Bone marrow (tissue), 2 donors: ENCODE measurements at places on chromosomes 7 and 10.

DNA sequence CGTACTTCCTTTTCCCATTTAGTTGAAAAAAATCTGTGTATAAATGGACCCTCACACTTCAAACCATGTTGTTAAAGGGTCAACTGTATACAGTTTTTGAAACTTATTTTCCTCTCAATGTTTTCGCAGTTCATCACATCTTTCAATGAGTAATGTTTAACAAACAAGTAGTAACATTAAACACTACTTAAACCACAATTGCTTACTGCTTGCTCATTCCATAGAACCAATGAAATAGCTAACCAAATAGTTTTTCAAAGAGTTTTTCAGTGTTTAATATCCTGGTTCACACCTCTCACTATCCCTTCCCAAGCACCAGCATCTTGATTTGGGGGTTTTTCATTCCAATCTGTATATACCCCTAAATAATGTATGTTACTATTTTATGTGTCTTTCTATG, 9.1 kb downstream of the SEM1 start:
- no peak for DNase-seq

DNA sequence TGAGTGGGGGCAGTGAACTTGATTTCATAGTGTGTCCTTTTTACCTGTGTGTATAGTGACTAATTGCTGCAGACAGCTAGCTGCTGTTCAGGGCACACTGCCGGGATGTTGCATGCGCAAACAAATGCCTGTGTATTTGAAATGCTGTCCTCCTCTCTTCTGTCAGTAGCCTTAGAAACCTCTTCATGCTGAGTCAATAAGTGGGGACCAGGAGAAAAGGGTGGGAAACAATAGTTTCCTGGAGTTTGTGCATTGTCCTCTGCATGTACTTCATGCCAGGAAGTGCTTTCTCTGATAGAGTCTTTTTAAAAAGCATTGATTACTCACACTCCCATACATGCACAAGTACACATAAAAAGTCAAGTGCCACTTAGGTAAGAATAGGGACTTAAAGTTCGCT, 1183.7 kb upstream of the CELF2 start:
- no peak for DNase-seq

- no peak for DNase-seq
Measured at GRCh38 chr7:149161241-149161848, 14.1 kb downstream of the ZNF398 start.

- DNase-seq: no peak
Measured at GRCh38 chr7:151937286-151937685, 19.0 kb upstream of the GALNTL5 start.

GRCh38 chr7:90345016-90345415, 1.5 kb upstream of the GTPBP10 start:
- DNase-seq: no peak

GRCh38 chr7:157715938-157716280, 379.1 kb downstream of the DNAJB6 start:
- no peak for DNase-seq

- DNase-seq: no peak
Measured at GRCh38 chr10:70367195-70367796, 15.1 kb downstream of the LRRC20 start.

DNA sequence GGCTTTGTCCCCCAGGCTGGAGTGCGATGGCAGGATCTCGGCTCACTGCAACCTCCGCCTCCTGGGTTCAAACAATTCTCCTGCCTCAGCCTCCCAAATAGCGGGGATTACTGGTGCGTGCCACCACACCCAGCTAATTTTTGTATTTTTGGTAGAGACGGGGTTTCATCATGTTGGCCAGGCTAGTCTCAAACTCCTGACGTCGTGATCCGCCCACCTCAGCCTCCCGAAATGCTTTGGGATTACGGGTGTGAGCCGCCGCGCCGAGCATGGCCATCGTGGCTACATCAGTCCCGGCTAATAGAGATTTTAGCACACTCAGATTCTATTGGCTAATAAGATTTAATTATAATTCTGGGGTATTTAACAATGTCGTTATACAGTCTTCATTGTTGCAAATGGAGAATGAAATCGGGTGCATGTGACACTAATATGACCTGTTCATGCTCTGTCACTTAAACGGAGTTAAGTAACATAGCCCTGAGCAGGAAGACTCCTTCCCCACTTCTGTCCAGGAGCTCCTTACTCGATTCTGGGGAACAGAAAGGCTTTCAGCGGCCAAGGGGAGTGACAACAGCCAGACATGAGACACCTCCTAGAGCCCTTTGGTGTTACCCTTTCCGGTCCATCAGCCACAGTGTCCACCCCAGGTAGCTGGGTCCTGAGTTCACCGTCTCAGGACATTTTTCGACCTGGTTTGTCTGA, 40.9 kb upstream of the FAM20C start:
- no peak for DNase-seq

GRCh38 chr7:80478683-80479082, 33.2 kb downstream of the GNAT3 start:
- DNase-seq: no peak

DNA sequence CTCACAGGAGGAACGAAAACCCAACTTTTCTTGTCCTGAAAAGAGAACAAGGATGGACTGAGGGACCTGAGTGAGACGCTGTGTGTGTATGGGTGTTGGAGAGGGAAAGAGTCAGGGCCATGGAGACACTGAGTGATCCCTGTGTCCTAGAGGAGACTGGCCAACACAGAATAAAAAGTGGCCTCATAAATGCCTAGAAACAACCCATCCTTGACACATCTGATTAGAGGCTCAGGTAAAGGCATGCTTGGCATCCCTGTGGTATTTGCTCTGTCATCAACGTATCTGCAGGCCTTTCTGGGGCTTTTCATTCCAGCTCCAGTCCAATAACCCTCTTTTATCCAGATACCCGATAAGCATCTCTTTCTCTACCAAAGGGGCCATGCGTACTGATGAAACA, 86.3 kb downstream of the FGFR2 start:
- DNase-seq: no peak

DNA sequence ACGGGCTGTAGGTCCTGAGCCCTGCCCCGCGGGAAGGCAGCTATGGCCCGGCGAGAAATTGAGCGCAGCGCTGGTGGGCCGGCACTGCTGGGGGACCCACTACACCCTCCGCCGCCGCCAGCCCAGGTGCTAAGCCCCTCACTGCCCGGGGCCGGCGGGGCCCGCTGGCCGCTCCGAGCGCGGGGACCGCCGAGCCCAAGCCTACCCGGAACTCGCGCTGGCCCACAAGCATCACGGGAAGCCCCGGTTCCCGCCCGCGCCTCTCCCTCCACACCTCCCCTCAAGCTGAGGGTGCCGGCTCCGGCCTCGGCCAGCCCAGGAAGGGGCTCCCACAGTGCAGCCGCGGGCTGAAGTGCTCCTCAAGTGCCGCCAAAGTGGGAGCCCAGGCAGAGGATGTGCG, 5.5 kb upstream of the CACUL1 start:
- no peak for DNase-seq

GRCh38 chr7:128309976-128310375, 33.7 kb downstream of the RBM28 start:
- DNase-seq: no peak

GRCh38 chr7:137538361-137538762, 194.8 kb upstream of the PTN start:
- no peak for DNase-seq

GRCh38 chr10:22251751-22252223, 34.0 kb upstream of the EBLN1 start:
- DNase-seq: peak; percentile 81

DNA sequence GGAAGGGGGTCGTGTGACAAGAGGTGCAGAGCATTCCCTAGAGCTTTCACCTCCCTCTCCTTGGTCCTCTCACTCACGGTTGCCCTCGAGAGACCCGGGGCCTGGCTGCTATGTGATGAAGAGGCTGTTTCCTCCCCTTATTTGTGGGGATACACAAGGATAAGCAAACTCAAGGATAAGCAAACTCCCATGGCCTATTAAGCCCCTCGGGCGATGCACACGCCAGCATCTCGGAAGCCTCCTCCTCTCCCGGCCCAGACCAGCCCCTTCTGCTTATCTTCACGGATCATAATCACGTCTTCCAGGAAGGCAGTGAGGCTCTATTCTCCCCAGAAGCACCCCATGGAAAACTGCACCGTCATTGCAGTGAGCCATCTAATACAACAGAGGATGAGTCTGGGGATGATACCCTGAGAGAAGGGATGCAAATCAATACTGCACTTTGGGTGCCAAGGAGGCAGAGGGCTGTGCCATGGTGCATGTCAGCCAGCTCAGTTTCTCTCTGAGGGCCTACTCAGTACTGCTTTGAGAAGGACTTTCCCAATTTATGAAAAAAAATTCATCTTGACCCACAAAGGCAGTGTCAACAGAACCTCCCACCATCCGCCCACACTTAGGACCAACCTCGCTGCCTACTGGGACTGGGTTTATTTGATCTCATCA, 22.2 kb downstream of the TMEM273 start:
- DNase-seq: no peak

DNA sequence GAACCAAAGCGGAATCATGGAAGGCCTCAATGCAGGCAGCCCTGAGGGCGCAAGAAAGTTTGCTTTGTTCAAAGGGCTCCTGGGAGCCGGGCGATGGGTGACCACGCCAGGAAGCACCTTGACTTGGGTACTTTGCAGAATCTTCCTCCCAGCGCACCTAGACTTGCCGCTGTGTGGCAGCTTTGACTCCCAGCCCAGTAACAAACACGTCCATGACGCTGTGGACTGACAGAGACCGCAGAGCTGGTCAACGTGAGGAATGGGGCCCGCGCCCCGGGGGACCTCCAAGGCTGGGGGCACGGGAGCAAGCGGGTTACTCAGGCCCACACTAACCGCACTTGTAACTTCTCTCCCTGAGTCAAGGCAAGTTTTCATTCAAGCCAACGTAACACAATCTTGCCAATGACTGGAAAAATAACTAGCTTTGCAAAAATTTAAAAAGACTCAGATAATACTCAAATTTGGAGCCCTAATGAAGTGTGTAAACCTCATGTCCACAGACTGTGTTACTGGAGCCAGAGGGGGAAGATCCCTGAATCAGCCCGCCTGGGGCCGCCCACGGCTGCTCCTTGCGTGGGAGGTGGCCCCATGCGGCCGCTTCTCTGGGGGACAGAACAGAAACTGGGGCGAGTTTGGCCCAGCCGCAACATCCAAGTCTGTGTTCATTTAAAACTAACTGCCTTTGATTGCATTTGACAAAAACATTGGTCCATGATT, 130.8 kb downstream of the DNAJB6 start:
- no peak for DNase-seq

GRCh38 chr7:37409461-37409860, 39.2 kb downstream of the ELMO1 start:
- DNase-seq: no peak

DNA sequence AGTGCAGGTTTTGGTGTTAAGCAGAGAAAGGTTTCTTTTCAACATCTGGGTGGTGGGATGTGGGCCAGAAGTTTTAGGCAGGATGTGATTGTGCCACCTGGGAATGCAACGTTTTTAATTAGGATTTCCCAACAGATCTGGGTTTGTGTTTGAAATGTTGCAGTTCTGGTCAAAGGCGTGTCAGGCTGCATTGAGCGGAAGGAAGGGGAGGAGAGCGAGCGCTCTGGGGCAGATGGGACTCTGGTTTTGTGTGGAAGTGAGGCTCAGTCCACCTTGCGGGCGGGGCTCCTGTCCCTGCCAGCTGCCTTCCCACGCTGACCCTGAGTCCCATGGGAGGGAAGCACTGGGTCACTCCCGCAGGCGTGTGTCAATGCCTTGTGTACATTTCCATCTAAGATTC, 767.7 kb downstream of the KCNMA1 start:
- DNase-seq: no peak

DNA sequence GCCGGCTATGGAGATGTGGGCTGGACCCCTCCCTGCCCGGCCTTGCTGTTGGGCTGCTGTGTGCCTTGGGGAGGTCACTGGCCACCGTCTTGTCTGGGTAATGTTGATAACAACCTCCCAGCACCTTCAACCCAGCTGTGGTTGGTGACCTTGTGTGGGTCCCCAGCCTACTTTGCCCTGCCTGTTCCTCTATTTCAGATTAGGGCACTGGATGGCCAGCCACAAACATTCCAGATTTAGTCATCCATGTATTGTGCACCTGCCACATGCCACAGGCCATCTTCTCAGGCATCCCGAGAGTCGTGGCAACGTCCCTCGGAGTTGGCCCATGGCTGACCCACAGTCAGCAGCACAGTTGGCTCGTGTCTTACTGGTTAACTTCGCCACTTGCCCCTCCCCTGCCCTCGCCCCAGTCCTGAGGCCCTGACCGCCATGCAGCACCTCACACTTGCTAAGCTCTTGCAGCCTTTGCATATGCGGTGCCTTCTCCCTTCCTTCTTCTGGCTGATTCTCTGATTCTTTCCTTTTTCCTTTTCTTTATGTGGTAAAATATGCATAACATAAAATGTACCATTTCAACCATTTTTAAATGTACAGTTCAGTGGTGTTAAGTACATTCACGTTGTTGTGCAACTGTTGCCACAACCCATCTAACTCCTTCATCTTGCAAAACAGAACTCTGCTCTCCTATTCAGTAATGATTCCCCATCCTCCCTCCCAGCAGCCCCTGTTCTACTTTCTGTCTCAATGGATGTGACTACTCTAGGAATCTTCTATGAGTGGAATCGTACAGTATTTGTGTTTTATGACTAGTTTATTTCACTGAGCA, 60.6 kb downstream of the PRF1 start:
- DNase-seq: no peak

DNA sequence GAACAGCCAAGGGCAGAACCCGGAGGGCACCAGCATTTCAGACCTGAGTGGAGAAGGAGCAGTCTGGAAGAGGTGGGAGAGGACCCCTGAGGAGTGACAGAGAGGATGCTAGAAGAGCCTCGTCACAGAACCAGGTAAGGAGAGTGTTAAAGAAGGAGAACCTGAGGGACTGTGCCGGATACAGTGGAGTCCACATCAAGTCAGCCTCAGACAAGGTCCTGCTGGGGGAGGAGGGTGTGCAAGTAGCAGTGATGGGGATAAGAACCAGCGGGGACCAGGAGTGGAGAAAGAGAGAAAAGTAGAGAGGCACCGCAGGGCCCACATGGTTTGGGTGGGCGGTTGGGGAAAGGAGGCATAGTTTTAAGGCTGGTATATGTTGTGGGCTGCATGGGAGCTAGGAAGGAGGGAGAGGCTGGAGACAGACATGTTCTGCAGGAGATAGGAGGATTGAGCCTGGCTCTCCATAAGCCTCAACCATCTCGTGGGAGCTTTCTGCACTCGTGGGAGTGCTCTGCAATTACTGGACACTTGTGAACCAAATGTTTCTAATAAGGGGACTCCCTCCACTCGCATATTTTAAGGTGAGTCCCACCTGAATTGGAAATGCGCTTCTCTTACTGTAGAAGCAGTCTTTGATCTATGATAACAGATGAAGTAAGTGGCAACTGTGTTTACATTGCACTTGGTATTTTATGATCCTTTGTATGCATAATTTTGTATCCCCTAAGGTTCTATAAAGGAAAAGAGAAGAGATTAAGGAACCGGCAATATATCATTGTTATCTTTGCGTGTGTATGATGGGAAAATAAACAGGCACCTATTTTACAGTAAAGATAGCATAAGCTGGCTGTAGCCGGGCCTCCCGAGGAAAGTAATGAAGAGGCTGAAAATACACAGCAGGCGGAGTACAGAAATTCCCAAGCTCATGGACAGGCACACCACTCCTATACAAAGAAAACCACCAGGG, 154.8 kb downstream of the ADAM12 start:
- DNase-seq: no peak
